EH (cell line): ENCODE measurements at places on chromosomes 1 and 21.

- DNase-seq, result no peak
Observed at GRCh38 chr1:108190001-108190634, 10.0 kb downstream of the SLC25A24 start.

DNA sequence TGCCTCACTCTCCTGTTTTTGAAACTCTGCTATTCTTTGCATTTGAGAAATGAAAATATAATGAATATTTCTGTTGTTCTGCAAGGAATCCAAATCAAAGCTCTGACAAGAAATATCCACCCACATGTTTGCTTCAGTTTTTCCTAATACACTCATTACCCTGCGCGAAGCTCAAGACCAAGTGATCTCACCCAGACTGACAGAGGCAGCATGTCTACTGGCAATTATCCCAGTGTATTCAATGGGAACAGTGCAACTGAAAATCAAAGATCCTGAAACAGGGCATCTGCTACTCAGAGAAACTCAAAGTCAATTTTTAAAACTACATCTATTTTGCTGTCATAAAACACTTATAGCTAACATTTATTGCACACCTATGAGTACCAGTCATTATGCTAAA, 321.0 kb upstream of the LRRC7 start:
- DNase-seq, result no peak

GRCh38 chr1:237384213-237384612, 342.2 kb downstream of the RYR2 start:
- no peak for DNase-seq

DNA sequence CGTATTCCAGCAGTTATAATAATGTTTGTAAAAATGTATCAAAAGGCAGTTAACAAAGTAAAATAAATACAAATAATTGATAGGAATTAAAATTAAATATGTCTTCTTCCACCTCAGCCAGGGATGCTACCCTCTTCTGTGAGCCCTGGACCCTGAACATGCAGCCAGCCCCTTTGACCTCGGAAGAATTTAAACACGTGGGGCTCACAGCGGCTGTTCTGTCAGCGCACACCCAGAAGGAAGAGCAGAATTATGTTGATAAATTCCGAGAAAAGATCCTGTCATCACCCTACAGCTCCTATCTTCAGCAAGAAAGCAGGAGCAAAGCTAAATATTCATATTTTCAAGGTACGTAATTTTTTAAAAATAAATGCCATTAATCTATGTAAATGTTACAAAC, 26.5 kb downstream of the UTS2 start:
- no peak for DNase-seq

DNA sequence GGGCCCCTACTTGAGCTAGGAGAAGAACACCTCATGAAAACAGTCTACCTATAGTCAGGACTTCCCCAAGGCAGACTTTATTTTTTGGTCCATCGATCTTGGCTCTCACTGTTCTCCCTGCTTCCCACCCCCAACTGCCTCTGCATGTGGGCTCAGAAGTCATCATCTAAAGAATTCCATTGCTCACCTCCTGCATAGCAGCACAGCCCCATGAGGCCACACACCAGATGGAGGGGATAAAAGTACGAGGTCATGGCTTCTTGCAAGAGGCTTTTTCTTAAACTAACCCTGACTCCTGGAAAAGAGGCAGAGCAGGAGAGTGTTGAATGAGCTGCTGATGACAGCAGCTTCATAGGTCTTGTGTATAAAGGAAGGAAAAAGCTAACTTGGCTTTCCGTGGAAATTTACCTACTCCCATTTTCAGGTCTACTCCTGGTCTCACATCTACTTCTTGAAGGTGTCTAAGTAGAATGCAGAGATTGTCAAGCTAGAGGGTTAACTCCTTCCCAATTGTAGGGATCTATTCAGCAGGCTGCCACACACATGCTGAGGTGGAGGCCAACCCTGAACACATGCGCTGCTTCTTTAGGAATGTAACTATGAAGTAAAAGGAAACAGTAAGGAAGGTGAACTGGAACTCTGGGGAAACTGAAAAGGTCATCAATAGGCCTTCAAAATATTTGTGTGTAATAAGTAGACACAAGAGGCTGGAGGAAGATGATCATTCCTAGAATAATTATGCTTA, 18.7 kb downstream of the WNT2B start:
- peak; percentile 72 for DNase-seq

DNA sequence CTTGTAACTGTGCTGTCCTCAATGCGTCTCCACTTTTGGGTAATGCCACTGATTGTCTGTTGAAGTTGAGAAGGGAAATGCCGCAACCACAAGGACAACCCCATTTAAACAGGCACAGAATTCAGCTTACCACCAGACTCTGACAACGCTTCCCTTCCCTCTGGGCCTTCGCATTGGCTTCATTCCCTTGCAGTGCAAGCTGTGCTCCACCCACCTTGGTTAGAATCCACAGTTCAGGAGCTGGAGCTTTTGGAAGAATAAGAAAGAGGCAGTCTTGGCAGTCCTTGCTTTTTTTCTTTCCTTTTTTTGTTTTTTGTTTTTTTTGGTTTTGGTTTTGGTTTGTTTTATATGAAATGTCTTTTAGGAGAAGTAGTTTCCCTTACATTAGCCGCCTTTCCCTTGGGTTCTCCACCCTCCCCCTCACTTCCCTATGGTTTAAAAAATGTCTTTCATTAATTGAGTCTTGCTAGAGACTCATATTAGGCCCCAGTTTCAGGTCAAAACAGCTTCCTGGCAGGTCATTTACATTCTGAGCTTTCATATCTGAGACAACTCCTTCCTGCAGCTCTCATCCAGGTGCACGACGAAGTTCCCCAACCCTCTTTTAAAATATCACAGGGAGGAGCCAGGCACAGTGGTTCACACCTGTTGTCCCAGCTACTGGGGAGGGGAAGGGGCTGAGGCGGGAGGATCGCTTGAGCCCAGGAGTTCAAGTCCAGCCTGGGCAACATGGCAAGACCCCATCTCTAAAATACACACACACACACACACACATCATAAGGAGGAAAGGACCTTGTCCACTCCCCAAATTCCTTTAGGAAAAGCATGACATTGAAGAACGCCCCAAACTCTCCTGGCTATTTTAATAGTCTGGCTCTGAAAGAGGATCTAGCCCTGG, 20.7 kb upstream of the LAX1 start:
- peak; percentile 18 for DNase-seq

- no peak for DNase-seq
Observed at GRCh38 chr1:168443899-168444298, 99.9 kb downstream of the XCL2 start.

GRCh38 chr1:171800851-171801250, 19.4 kb downstream of the METTL13 start:
- no peak for DNase-seq

DNA sequence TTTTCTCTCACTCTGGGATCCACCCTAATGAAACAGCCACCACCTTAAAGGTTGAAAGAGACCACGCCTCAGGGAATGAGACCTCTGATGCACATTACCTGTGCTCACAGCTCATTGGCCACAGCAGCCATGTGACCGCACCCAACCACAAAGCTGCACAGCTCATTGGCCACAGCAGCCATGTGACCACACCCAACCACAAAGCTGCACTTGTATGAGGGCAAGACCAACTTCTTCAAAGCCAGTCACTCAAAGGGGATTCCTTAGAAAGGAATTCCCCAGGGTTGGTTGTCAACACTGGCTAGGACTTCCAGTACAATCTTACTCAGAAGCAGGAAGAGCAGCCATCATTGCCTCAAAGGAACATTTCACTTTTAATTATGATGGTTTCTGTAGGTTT, 43.6 kb upstream of the PDE9A start:
- DNase-seq, result no peak

- no peak for DNase-seq
Observed at GRCh38 chr21:42630626-42631025, 22.8 kb upstream of the PDE9A start.

DNA sequence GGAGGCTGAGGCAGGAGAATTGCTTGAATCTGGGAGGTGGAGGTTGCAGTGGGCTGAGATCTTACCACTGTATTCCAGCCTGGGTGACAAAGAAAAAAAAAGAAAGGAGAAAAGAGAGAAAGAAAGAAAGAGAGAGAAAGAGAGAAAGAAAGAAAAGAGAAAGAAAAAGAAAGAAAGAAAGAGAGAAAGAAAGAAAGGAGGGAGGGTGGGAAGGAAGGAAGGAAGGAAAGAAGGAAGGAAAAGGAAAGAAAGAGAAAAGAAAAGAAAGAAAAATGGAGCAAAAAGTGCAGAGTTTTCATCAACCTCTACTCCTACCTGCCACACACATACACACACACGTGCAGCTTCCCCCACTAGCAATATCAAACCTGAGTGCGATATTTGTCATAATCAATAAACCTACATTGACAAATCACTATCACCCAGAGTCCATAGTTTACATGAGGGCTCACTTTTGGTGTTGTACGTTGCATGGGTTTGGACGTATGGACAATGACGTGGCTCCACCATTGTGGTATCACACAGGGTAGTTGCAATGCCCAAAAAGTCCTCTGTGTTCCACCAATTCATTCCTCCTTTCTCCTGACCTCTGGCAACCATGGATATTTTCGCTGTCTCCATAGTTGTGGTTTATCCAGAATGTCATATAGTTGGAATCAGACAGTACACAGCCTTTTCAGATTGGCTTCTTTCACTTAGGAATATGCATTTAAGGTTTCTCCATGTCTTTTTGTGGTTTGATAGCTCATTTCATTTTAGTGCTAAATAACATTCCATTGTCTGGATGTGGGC, 36.5 kb downstream of the EVA1C start:
- peak; percentile 89 for DNase-seq

DNA sequence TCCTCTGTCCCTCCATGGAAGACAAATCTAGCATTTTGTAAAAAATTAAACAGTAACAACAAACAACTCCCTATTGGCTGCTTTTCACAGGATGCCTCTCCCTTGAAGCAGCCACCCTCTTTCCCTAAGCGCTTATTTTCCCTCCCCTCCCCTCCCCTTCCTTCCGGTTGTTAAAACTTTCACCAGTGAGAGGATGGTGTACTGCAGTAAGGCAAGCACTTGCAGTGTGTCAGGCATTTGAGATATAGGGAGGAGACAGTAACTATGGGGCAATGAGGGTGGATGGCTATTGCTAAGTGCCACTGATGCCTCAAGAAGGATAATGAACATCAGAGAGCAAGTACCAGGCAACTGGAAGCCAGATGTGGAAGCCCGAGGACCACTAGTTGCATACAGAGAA, 19.1 kb upstream of the KIAA1614 start:
- DNase-seq, result no peak

DNA sequence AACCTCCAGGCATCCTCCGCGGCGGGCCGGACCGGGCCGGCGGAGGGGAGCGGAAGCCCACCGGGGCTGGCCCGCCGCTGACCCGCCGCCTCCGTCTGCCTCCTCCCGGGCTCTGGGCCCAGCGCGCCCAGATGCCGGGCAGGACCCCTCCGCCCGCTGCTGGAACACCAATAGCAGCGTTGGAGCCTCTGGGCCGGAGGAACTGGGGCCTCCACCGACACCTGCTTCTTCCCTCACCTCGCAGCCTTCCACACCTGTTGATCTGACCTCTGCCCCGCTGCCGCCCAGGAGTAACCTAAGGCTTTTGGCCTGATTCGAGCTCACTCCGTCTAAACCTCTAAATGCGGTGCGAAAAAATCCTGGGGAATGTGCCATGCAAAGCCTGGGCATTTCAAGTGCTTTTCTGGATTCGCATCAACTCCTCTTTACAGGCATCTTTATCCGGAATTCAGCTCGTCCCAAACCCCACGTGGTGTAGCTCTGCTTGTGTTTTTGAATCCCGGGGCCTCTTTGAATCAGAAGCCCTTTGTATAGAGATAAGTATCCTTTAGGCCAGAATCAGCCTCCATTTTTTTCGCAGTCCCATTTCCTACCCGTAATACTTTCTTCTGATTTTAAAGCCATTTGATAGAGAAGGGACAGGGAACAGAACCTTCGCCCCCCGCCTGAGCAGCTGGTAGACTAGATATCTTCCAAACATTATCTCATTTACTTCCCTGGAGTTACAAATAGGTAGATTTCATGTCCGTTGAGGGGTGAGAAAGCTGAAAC, 680 bp upstream of the CNN3 start:
- DNase-seq, result peak; percentile 66

DNA sequence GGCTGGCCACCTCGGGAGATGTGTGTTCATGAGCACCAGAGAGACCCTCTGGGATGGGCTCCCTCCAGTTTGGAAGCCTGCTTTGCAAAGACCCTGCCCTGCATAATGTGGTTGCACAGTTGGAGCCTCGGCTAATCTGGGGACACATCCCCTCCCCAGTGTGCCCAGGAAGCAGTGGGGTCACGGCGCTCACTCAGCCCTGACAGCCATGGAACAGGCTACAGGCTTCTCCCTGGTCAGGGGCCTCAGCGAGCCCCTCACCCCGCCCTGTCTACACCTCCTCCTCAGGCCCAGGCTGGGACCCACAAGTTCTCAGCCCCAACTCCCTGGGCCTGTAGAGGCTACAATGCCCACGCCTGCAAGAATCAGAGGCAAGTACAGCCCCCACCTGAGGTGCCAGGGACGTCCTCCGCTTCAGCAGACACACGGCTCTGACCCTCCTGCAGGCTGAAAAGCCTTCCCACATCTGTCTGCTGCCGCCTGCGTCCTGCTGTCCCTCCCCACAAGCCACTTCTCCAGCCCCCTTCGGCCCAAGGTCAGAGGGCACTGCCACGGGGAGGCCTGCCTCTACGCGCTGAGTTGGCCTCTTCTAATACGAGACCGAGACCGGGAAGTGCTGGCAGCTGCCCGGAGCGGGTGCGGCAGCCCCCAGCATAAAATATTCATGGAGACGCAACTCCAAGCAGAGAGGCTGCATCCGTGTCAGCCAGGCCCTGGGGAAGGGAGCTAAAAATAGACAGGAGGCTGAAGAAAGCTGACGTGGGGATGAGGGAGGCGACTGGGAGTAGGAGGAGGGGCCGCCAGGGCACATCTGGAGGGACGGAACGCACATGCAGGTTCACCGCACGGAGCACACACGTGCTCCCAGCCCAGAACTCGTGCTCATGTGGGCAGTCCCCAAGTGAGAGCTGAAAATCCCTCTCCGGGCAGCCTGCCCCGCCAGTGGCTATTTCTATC, 15.2 kb upstream of the GPR153 start:
- DNase-seq, result peak; percentile 87

DNA sequence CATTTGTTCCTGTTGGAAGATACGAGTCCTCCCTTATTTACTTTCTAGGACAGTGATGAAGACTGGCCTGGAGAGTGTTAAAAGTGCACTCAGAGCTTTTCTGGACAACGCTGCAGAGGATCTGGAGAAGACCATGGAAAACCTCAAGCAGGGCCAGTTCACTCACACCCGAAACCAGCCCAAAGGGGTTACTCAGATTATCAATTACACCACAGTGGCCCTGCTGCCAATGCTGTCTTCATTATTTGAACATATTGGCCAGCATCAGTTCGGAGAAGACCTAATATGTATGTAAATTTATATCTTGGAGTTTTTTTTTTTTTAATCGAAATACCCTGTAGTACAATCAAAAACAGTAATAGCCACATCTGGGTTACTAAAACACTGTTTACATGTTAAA, 190.5 kb downstream of the ZP4 start:
- DNase-seq, result no peak

- no peak for DNase-seq
Observed at GRCh38 chr1:2052756-2053155, 2.5 kb downstream of the PRKCZ start.
